NCI-H2081 treated with DMSO at 0.1 percent for 48 hours (cell line): ENCODE measurements at places on chromosomes 4 and X.
A peak's percentile ranks its signal among the peaks of the same experiment; 100 is the strongest.

GRCh38 chr4:91754716-91755115 lies 549.0 kb upstream of the GRID2 start:
- DNase-seq: no peak

DNA sequence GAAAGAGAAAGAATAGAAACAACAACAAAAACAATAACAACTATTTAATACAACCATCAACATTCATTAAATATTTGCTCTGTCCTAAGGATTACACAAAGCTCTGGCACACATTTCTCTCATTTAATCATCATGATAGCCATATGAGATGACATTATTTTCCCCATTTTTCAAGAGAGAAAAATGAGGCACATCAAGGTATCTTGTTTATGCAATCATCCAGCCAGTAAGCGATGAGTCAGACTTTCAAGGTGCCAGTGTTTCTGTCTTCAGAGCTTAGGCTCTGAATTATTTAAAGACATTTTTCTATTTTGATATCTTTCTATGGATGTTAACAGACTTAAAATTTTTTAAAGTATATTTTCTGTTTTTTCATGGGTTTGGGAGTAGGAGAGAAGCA lies 541.8 kb upstream of the SMIM31 start:
- DNase-seq: no peak

- DNase-seq: no peak
Measured at GRCh38 chr4:137626942-137627738, 94.8 kb upstream of the PCDH18 start.

GRCh38 chr4:74890341-74890740 lies 42.6 kb upstream of the PARM1 start:
- DNase-seq: no peak

- no peak for DNase-seq
Measured at GRCh38 chr4:55297346-55297745, 48.7 kb upstream of the SRD5A3 start.

GRCh38 chrX:72142094-72142793 lies 10.5 kb upstream of the RTL5 start:
- DNase-seq: peak; percentile 79
